ENCODE measurements at places on chromosomes 4 and X.

GRCh38 chrX:64976673-64977040, 407 bp upstream of the ZC4H2 start:
- peak; percentile 2 for DNase-seq

- no peak for DNase-seq
These were observed 460.1 kb upstream of the AGA start for GRCh38 chr4:177902386-177902785.

GRCh38 chrX:39856472-39857121, 241.2 kb downstream of the BCOR start:
- no peak for DNase-seq

DNA sequence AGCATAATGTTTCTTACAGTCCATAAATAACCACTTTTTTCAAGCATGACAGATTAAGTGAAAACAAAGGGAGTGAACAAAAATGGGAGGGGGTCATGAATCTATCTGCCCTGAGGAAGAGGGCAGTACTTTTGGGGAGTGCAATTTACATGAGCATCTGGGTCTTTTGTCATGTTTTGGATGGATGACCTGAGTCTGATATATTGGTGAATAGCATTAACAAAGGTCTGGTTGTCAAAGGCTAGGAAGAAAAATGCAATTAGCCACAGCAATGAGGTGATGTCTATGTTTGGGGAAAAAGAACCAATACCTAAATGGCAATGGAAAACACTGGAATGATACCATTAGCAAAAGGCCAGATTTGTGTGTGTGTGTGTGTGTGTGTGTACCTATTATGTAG, 15.1 kb upstream of the MAD2L1 start:
- DNase-seq: no peak

GRCh38 chrX:133330956-133331355, 84.3 kb downstream of the GPC4 start:
- DNase-seq: no peak

DNA sequence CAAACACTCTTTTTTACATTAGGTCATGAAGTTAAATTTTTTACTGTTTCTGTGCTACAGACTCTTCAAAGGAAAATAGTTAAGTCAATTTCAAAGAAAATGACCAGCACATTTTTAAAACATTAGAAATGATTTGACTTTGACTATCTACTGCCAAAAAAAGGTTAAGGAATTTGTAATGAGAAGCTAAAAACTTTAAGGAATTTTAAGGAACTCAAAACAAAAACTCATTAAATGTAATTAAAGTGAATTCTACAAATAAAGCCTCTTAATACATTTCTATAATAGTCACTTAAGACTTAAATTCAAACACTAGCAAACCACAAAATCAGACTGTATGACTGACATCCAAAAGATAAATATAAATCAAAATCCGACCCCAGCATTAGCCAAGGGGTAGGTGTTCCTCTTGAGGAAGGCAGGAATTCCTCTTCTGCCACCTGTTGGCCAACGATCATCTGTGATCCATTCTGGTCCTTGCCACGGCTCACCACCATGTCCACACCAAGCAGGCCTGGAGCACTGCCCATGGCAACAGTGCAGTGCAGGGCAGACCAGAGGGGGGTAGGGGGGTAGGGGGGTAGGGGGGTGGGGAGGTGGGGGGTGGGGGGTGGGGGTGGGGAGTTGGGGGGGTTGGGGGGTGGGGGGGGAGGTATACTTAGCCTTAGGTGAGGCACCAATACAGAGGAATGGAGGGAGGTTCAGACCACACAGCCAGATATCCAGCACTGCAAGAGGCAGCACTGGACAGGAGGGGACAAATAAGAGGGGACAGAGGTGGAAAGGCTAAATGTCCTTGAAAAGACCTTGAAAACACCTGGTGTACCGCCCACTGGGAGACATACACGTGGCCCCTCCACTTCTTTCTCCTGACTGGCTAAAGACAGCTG, 287.4 kb downstream of the CHIC1 start:
- DNase-seq: no peak

- DNase-seq: no peak
These were observed 249.2 kb upstream of the TRAM1L1 start for GRCh38 chr4:117334451-117335188.

GRCh38 chr4:76558396-76559235, 123.6 kb downstream of the SHROOM3 start:
- no peak for DNase-seq

DNA sequence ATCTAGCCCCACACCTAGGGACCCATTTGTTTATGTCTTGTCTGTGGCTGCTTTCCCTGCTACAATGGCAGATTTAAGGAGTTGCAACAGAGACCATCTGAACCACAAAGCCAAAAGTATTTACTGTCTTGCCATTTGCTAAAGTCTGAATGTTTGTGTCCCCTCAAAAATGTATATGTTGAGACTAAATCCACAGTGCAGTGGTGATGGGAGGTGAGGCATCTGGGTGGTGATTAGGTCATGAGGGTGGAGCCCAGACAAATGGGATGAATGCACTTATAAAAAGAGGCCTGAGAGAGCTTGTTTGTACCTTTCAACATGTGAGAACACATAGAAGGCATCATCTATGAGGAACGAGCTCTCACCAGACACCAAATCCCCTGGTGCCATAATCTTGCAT, 137.3 kb downstream of the TMEM144 start:
- no peak for DNase-seq

GRCh38 chrX:26783512-26784225, 567.7 kb downstream of the MAGEB5 start:
- peak; percentile 1 for DNase-seq

- DNase-seq: no peak
These were observed 390.3 kb downstream of the SH2D1A start for GRCh38 chrX:124736553-124737270.

DNA sequence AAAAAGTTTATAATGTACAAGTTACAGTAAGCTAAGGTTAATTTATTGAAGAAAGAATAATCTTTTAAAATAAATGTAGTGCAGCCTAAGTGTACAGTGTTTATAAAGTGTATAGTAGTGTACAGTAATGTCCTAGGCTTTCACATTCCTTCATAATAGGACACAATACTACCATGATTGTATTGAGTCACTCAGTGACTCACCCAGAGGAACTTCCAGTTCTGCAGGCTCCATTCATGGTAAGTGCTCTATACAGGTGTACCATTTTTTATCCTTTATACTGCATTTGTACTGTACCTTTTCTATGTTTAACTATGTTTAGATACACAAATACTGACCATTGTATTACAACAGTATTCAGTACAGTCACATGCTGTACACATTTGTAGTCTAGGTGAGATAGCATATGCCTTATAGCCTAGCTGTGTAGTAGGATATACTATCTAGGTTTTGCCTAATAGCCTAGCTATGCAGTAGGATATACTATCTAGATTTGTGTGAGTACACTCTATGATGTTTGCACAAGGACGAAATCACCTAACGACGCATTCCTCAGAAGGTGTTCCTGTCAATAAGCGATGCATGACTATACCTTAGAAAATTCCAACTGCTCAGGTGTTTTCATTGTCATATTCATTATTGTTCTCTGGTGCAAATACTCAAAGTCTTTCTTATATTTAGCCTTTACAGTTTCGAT, 5.5 kb upstream of the TMEM255A start:
- no peak for DNase-seq

GRCh38 chr4:154464654-154465053, 26.9 kb downstream of the DCHS2 start:
- DNase-seq: no peak

GRCh38 chrX:50430917-50431575, 39.6 kb downstream of the DGKK start:
- no peak for DNase-seq

GRCh38 chrX:69018416-69019072, 146.7 kb downstream of the PJA1 start:
- DNase-seq: no peak

DNA sequence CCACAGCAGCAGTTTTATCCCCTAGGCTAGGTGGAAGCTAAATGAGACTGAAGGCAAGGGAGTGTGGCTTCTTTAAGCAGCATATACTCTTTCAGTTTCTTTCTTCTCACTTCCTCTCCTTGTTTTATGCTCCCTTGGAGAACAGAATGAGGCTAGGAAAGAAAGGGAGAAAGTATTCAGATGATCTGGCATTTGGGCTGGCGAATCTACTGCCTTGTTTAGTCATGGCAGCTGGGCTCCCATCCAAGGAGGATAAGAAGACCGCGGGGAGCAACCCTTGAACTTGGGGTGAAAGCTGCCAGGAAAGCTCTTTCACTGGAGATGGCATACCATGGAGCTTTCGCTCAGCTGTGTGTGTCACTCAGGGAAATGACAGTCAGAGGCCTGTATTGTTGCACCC, 72.1 kb downstream of the ARHGEF38 start:
- DNase-seq: no peak

DNA sequence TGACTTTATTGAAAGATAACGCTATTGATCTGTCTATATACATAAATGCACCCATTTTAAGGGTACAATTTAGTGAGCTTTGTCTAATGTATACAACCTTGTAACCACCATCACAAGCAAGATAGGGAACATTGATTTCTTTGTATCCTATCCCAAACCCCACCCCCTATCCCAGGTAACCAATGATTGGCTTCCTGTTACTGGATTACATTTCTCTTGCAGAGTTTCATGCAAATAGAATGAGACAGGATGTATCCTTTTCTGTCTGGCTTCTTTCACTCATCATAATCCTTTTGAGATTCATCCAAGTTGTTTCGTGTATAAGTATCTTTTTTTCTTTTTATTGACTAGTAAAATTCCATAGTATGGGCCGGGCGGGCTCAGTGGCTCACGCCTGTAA, 1.6 kb upstream of the GRIPAP1 start:
- DNase-seq: no peak

DNA sequence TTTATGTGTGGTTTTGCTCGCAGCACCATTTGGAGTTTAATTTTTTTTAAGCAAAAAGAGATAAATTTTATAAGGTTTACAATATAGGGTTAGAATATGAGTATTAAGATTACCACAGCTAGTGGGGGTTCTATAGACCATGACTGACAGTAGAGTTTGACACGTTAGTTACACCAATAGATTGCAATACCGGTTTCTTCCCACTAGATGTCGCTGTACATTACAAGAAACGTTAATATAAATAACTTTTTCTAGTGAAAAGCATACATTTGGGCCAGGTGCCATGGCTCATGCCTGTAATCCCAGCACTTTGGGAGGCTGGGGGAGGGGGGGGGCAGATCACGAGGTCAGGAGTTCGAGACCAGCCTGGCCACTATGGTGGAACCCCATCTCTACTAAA, 433.6 kb downstream of the MAGEB5 start:
- DNase-seq: peak; percentile 2

DNA sequence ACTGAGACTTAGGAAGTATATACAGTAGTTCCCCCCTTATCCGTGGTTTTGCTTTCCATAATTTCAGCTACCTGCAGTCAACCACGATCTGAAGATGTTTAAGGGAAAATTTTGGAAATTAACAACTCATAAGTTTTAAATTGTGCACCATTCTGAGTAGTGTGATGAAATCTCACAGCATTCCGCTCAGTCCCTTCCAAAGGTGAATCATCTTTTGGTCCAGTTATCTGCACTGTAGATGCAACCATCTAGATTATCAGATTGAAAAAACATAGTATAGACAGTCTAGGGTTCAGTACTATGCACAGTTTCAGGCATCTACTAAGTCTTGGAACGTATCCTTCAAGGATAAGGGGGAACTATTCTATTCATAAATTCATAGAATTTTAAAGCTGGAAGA, 109.0 kb downstream of the ANXA3 start:
- DNase-seq: no peak

- no peak for DNase-seq
These were observed 29.3 kb upstream of the HGFAC start for GRCh38 chr4:3412257-3413020.

GRCh38 chr4:8351931-8352367, 82.4 kb downstream of the HTRA3 start:
- no peak for DNase-seq

GRCh38 chr4:90028460-90028859, 98.7 kb upstream of the CCSER1 start:
- DNase-seq: no peak

GRCh38 chrX:142593361-142593862, 388.3 kb upstream of the MAGEC2 start:
- DNase-seq: no peak

GRCh38 chr4:165170819-165171218, 36.5 kb upstream of the KLHL2 start:
- no peak for DNase-seq

DNA sequence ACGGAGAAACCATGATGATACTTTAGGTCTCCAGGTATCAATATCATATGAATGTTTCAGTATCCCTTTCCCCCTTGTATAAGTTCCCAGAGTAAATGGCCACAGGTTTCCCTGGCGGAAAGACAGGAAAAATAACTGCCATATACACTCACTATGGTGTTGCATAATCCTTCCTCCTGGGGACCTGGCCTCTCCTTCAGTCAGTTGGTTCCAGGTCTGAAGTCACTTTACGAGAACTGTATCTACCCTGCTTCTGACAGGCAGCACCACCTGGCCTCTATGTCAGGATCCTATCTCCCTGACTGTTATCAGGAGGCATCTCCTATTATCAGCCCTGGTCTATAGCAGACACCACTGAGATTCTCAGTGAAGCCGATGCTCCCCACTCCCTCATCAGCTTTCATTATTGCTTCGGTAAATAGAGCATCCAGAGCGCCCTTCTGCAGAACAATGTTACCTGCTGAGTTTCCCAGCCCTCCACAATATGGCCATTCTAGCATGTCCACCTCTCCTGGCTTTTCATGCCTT, 22.6 kb downstream of the HAUS3 start:
- no peak for DNase-seq

GRCh38 chr4:100736641-100737451, 219.0 kb upstream of the EMCN start:
- DNase-seq: no peak

DNA sequence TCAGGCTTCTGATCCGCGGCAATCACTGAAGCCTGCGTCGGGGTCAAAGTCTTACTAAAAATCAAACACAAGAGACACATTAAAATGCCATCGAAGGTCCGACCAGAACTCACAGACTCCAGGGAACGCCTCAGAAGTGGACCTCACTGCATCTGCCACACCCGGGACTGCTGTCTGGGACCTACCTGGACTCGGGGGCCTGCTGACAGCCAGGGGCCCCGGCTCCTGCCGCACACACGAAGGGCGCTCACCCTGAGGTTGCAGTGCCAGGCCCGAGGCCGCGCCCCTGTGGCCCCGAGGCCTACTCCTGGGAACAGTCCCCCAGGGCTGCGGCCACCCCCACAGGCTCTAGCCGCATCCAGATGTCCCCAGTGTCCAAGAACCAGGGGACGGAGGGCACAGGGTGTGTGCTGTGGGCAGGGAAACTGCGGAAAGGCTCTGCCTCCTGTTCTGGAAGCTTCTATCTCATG, 7.4 kb downstream of the CTBP1 start:
- no peak for DNase-seq

DNA sequence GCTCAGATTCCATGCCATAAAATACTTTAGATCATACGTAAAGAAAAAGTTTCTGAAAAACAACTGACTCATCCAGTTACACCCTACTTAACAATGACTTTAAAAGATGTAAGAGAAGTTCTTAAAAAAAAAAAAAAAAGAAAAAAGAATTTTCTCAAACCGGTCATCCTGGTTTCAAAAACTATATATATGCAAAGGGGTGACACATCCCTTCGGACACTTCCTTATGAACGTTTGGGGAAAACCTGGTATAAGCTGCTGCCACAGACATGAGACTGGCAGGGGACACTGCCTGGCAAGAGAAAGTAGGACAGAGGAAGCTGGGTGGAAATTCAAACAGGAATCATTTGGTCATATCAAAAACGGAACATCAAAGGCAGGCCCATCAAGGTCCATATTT, 81.2 kb upstream of the PRSS48 start:
- no peak for DNase-seq

All from germinal center (tissue), 1 donor.